ENCODE measurements at places on chromosomes 4 and X. TPM values are rescaled to one million over a fixed set of nuclear protein-coding genes. Genes with fewer than 3 reads are reported as not detected.

BMPR1B gene
- total RNA-seq = not detected

CT55 gene
- total RNA-seq = not detected

CYLC1 gene
- total RNA-seq = not detected

BCORL1 gene
- total RNA-seq = 9.2 TPM

MTMR8 gene
- 4.2 TPM for total RNA-seq

ARHGEF6 gene
- 38.0 TPM for total RNA-seq

CCNA2 gene
- 73.4 TPM for total RNA-seq

MAGT1 gene
- 44.0 TPM for total RNA-seq

FAM184B gene
- not detected for total RNA-seq

DCK gene
- total RNA-seq = 35.6 TPM

TTC29 gene
- not detected for total RNA-seq

TDO2 gene
- not detected for total RNA-seq

PITX2 gene
- total RNA-seq = 0.09 TPM

MSX1 gene
- not detected for total RNA-seq

DNA sequence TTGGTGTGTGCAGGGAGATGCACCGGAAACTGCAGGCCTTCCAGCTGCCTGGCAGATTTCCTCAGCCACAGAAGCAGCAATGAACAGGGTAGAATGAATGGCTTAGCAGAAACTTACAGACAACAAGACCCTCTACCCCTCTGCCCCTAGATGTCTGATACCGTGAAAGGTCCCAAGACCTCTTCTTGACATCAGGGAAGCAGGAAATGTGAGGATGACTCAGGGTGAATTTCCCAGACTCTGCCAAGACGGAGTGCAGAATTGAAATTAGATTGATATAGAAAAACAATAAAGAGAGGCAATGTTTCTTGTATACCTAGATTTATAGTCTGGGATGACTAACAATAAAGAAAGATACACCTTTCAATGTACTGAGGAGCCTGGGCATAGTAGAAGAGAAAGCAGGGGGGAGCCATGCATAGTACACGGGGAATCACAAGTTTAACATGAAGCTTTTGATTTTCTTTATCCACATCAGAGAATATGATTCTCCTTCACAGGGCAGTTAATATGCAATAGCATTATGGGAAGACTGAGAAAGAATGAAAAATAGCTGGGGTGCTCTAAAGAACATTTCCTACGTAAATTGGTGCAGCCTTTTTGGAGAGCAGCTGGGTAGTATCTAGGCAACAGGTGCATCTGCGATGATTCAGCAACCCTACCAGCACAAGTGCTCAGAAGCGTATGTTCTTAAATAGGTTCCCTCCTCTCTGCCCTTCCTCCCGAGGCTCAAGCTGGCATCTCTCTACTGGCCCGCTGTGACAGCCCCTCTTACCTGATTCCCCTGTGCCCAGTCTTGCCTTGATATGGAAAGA is 18.3 kb upstream of the CXCR3 start:
- DNase-seq = no peak

DNA sequence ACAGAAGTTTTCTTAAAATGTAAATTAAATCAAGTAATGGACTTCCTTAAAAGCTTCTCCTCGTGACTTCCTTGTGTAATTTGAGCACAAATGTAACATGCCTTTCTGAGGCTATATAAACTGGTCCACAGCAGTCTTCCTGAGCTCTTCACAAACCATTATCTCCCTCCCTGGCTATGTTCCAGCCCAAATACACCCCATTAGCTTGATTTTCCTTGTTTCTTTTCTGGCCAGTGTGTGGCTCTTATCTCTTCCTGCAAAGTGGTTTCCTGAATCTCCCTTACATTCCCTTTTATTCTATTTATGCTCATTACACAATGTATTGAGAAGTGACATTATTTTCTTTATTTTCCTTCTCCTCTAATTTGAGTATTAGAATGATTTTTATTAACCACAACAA is 1085.3 kb upstream of the PCDH10 start:
- no peak for DNase-seq

GRCh38 chr4:30208731-30209435 is 511.3 kb upstream of the PCDH7 start:
- no peak for DNase-seq

- DNase-seq = no peak
Measured at GRCh38 chrX:118522230-118522926, 26.8 kb downstream of the DOCK11 start.

GRCh38 chr4:138062929-138063328 is 179.2 kb downstream of the SLC7A11 start:
- no peak for DNase-seq

- DNase-seq = no peak
Measured at GRCh38 chr4:65367306-65367705, 303.0 kb downstream of the EPHA5 start.

- peak; percentile 54 for DNase-seq
Measured at GRCh38 chrX:108199691-108200090, 108.1 kb downstream of the ATG4A start.

DNA sequence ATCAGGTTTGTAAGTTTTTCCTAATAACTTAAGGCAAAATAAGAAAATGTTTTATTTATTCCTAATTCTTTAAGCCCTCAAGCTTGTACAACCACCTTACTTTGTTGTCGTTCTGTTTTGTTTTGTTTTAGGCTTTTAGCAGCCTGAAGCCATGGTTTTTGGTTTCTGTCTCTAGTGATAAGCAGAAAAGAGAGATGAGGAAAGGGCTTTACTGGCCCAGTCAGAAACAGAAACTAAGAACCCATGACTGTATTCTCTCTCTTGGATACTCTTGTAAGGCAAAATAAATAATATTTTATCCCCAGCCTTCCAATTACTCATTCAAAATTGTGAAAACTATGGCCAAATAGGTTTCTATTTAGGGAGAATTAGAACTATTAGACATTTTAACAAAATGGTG is 29.4 kb downstream of the TBC1D19 start:
- no peak for DNase-seq

- no peak for DNase-seq
Measured at GRCh38 chr4:123585111-123585510, 188.5 kb downstream of the SPRY1 start.

GRCh38 chrX:8319359-8319758 is 145.3 kb upstream of the VCX3B start:
- DNase-seq = no peak

- DNase-seq = no peak
Measured at GRCh38 chr4:139501527-139501926, 47.6 kb downstream of the RAB33B start.

- no peak for DNase-seq
Measured at GRCh38 chrX:79412972-79413371, 45.8 kb upstream of the ITM2A start.

DNA sequence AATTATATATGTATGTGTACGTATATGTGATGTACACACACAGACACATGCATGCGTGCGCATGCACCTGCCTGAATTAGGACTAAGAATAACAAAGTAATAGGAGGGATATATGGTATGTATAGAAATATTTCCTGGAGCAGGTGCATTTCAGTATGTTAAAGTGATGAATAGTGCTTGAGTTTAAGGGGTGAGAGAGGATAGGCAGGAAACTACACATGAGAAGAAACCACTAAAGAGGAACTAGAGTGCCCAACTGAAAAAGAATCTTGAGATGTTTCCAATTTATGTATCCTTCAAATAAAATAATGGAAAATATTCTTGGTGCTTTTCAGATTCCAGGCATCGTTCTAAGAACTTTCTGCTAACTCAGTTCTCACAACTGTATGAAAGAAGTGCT is 52.6 kb upstream of the UNC5C start:
- DNase-seq = peak; percentile 7

DNA sequence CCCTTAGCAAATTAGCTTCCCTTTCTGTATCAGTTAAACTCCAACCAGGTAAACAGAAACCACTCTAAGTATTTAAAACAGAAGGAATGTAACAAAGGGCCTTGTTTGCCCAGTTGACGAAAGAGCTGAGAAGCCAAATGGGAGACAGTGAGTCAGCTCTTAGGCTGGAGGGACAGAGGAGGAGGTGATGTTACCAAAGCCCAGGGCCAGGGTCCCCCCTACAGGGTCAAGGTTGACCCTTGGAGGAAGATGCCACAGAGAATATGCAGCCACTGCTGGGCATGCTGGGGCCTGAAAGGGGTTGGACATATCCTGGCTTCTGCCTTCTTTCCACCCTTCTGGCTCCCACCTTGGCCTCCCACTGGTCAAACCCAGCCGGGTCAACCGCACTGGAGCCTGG is 38.3 kb upstream of the LGI2 start:
- DNase-seq = no peak

DNA sequence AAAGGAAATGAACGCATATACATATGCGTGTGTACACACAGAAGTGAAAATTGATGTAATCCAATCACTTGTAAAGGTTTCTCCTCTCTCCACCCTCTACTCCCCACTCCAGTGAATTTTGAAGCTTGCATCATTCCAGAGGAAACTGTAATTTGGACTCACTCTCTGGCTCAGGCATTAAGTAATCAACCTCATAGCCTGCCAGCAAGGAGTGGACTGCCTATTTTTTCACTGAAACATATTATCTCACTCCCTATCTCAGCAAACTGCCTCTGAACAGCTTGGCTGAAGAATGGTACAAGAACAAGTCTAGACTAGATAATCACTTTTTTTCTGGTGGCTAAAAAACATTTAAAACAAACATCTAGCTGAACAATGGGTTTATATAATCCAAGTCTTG is 124.2 kb downstream of the C4orf51 start:
- DNase-seq = no peak

DNA sequence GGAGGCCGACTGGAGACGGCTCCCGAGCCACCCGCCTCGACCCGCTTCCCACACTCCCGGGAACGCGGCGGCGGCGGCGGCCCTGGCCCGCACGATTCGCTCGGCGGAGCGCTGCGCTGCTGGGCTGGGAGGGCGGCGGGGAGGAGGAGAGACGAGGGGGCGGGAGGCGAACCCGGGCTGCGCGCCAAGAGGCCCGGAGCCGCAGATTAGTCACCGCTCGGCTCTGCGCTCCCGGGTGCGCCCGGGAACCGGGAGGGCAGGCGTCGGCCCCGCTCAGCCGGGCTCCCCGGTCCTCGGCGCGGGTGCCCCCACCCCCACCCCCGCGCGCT is 11.2 kb upstream of the BCOR start:
- peak; percentile 84 for DNase-seq

- peak; percentile 63 for DNase-seq
Measured at GRCh38 chr4:39357002-39357401, 9.2 kb downstream of the RFC1 start.

DNA sequence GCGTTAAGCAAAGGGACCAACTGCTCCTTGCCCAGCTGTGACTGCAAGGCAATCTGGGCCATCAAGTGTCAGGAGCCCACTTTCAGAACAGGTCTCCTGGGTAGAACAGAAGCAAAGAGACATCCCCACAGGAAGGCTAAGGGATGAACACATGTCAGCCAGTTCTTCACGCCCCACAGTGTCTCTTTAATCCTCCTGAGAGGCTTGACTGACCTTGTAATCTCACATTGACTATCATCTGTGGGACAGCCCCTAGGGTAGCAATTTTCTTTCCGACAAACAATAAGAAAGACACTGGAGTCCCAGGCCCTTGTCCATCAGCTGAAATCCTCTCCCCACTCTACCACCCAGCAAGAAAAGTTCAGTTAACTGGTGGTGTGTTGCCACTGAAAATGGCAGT is 1.0 kb downstream of the CHRDL1 start:
- DNase-seq = no peak

- no peak for DNase-seq
Measured at GRCh38 chr4:105937759-105938158, 42.5 kb downstream of the NPNT start.

DNA sequence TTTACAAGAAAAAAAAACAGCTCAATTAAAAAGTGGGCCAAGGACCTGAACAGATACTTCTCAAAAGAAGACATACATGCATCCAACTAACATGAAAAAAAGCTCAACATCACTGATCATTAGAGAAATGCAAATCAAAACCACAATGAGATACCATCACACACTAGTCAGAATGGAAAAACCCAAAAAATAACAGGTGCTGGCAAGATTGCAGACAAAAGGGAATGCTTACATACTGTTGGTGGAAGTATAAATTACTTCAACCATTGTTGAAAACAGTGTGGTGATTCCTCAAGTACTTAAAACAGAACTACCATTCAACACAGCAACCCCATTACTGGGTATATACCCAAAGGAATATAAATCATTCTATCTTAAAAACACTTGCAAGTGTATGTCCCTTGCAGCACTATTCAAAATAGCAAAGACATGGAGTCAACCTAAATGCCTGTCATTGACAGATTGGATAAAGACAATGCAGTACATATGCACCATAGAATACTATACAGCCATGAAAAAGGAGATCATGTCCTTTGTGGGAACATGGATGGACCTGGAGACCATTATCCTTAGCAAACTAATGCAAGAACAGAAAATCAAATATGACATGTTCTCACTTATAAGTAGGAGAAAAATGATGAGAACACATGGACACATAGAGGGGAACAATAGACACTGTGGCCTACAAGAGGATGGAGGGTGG is 97.6 kb downstream of the RAB28 start:
- DNase-seq = no peak

DNA sequence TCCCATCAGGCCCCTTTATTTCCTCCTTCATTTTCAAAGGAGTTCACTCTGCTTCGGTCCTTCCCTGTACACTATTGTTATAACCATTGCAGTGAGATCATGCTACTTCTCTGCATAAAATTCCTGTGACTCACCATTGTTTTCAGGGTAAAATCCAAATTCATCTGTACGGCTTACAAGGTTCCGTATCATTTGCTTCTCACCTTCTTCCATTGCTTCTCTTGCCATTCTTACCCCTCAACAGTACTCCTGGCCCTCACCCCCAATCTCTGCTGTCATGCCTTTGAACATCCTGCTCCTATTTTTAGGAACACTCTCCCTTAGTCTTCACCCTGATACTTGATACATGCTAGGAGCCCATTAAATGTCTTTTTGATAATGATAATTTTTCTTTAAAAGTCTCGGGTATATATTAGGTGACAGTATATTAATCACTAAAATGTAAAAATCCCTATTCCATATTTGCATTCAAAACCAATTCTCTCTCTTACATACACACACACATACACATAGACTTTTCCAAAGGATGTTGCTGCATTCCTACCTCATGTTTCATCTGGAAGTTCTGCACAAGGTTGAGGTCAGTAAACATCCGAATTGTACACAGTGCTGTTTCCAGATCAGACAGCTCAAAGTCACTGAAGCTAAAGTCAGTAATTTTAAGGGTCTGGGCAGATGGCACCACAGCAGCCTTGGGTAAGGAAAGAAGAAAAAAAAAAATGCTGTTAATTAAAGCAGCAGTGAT is 103.4 kb downstream of the PDE5A start:
- no peak for DNase-seq

GRCh38 chrX:129557844-129558480 is 17.9 kb downstream of the OCRL start:
- DNase-seq = no peak

DNA sequence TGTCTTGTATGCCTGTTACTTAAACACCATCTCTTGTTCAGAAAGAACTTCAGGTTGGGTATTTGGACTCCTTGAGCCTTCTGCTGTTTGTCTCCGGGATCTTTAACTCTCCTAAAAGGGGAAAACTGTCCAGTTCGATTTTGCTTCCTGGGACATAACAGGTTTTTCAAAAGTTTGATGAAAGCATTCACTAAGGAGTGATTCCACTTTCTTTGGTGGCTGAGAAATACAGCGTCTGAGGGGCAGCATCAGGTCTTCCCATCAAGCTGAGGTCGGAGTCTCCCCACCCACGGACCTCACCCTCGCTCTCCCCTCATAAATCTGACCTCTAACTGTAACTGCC is 1.4 kb downstream of the AFAP1 start:
- no peak for DNase-seq

- DNase-seq = no peak
Measured at GRCh38 chrX:46653482-46653881, 79.9 kb downstream of the CHST7 start.
